Fibroblast of lung (primary cell): ENCODE measurements at places on chromosomes 4 and X.

GRCh38 chr4:118755438-118756226 is 70.4 kb downstream of the METTL14 start:
- no peak for DNase-seq

DNA sequence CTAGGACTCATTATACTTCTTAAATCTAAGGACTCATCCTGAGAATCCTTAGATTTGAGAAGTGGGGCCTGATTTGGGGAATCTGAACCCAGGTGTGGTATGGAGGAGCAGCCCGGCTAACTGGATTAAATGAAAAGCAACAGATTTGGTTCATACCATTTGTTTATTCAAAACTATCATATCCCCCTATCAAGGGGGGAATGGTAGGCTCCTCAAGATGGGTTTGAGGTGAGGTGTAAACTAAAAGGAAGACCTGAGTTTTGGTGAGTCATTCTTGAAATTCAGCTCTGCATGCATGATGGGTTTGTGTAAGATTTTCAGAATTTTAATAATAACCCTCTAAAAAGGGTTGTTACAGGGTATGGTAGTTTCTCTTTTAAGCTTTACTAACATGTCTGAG is 53.4 kb downstream of the CASP6 start:
- DNase-seq: no peak

DNA sequence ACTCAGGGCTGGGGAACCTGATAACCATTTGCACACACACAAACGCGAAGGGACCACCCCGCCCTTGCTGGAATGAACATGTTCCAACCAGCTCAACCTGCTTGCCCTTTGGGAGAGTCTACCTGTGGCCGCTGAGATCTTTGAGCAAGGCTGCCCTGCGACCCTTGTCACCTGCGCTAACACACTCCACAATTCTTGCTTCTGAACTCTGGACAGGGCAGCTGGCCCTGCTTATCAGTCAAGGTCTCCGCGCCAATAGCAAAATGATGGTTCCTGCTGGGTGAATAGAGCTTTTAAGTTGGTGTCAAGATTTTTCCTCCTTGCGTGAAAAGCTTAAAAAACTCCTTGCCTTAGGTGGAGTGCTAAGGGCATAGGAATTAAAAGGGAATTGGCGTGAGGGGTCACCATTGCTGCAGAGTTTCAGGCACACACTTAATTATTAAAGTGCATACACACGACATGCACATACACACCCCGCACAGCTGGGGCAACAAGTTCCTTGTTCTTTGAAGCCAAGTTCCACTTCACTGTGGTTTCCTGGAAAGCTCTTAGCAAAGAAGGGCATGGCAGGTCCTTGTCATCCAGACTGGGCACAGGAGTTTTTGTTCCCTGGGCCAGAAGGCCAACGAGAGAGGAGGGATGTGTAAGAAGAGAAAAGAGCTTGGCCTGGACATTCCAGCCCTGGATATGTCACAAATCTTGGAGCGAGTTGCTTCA is 207.7 kb downstream of the STIM2 start:
- DNase-seq: no peak

DNA sequence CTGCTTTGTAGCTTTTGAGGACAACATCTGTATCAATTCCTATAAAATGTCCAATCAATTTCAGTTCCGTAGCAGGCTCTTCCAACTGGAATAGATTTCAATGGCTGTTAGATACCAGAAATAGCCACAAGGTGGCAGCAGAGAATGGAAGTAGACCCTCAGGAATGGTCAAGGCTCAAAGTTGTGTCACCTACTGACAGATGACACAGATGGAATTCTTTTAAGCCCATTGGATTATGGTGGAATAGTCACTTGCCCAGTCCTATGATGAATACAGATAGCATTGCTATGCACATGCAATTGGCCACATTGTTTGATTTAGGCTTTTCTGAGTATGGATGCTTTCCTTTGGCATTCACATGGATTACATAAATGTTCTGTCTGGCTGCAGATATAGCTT is 130.4 kb upstream of the RADX start:
- DNase-seq: peak; percentile 46

GRCh38 chr4:73258436-73258685 is 237 bp downstream of the ANKRD17 start:
- DNase-seq: no peak

DNA sequence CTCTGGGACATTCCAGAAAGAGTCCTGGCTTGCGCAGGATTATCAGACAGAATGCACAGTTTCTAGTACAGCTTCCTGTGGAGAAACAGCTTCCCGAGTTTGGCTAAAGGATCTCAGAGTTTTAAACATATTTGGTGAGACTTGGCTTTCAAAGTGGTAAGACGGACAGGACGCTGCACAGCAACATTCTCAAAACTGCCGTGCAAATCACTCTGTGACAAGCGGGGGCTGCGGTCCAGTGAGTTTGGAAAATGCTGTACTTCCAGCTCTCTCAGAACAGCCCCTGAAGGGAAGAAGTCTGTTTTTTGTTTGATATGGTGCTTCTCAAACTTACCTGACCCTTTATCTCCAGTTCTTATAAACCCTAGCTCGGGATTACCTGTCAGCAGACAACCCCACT is 18.1 kb downstream of the LGI2 start:
- DNase-seq: no peak

DNA sequence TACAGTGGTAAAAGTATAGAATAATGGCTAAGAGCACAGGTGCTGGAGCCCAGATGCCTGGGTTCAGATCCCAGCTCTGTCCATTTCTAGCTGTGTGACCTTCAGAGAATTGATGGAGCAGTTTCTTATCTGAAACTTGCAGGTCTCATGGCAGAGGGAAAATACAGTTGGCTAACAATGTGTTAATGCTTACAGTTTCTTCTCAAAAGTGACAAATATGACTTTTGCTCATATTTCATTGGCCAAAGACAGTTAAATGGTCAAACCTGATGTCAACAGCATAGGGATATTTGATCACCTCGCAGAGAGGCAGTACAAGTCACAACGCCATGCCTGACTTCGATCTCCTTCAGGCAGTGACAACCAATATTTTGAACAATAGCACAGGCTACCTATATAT is 60.2 kb upstream of the LCORL start:
- DNase-seq: no peak

GRCh38 chr4:24655971-24656370 is 71.6 kb upstream of the DHX15 start:
- DNase-seq: no peak

DNA sequence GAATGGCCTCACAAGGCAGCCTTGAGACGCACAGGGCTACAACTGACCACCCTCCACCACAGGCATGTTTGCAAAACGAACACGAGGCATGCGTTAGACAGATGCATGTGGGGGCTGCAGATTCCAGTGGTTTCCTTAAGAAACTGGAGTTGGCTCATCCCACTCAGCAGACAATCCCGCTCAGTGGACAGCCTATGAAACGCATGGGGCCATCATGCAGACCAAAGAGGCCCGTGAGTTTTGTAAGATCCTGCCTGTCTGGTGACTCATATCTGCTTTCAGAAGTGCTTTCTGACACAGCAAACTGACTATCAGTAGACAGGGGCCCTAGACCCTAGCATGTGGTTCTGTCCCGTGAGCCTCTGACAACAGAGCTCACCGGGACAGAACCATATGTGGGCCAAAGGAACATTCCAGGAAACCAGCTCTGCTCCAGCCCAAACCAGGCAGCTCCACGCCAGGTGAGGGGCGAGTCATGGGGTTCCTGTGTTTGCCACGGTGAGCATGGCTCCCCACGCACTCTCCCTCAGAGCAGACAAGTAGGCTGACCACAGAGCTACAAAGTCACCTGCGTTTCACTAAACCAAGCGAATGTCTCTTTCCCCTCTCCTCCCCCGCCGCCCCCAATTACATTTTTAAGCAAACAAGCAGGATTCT is 74.4 kb downstream of the MTMR1 start:
- peak; percentile 79 for DNase-seq

GRCh38 chrX:141669689-141670088 is 28.9 kb downstream of the SPANXD start:
- peak; percentile 54 for DNase-seq

- DNase-seq: no peak
These were observed 24.3 kb upstream of the TEX13C start for GRCh38 chrX:125295337-125295736.

GRCh38 chrX:83469551-83469950 is 38.5 kb upstream of the POU3F4 start:
- peak; percentile 16 for DNase-seq

GRCh38 chr4:107253090-107253489 is 217.0 kb upstream of the DKK2 start:
- DNase-seq: no peak

DNA sequence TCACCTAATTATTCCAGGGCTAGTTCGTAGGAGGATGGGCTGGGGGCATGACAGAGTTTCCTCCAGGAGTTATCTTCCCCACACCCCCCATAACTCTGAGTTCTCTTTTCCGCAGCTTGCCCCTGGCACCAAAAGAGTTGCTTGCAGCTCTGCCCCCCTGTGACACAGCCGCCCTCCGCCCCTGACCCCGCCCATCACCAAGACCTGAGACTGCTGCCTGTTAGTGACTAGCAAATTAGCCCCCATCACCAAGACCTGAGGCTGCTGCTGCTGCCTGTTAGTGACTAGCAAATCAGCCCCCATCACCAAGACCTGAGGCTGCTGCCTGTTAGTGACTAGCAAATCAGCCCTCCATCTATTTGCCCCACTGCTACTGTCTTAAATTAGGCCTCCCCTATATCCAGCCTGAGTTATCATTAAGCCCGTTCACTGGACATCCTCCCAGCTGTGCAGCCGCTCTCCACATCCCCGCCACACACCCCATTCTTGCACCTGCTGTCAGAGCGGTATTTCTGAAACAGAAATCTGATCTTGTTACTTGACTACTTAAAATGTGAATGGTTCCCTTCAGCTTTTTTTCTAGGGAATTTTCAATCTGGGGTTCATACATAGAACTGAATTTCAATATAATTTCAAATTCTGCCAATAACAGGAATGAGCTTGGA is 1.5 kb upstream of the PAPSS1 start:
- no peak for DNase-seq

DNA sequence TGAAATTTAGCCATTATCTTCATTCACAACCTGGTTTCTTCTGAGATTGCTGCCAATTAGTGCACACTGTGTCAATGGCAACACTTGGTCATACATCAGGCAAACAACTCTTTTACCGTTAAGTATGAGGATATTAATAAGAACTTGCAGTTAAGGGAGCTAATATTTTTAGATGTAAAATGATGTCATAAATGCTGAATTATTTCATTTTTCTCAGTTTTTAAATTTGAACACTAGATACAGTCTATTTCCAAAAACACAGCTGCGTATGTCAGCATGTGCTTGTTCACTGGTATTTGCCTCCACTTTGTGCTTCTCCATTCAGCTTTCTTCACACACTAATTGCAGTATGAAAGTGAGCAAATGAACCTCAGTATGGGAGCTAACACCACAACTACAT is 1.6 kb downstream of the KLHL13 start:
- no peak for DNase-seq

GRCh38 chr4:73676861-73677323 is 56.7 kb upstream of the RASSF6 start:
- DNase-seq: peak; percentile 58

DNA sequence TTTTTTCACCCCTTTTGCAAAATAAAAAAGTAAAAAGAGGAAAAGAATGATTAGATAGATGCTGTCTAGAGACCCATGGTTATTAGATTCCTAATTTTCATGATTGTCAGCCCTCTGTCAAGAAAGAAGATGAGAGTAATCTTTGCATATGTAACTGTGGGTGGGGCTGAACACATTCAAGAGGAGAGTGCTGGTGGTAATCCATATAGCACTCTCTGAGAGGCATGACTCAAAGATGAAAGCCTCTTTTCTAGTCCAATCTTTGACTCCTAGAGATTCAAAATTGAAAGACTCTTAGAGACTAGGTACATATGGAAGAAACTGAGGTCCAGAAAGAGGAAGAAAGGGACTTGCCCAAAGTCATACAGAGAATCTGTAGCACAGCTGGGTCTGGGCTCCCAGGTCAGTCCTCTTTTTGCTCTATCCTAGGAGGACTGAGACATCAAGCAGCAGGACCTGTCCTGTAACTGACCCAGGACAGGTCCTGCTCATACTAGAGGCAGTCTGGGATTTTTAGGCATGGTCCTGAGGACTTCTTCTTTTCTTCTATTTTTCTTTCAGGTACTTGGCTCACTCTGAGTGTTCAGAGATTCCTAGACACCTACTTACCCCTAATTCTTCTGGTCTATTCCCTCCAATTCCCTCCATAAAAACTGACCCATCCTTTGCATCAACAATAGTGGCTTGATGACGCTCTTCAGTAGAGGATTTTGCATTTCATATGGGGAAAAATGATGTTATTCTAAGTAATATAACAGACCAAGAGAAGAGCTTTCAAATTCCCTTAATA is 23.8 kb downstream of the VSIG4 start:
- DNase-seq: no peak

GRCh38 chrX:41481264-41482109 is 34.3 kb downstream of the NYX start:
- DNase-seq: no peak

DNA sequence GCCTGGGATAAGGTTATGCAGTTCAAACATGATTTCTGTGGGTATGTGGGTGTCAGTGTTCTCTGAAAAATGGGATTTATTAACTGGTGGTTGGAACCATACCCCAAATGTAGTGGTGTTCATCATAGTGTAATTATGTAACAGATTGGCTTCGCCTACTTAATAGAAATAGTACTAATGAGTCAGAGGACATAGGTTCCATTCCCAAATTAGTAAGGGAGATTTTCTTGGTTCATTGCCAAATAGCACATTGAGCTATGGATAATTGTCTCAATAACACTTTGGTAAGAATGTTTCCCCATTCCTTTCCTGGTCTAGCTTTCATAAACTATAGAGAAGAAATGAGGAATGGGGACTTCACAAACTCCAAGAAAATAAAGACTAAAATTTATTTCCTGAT is 20.5 kb upstream of the CYBB start:
- DNase-seq: no peak
